ENCODE measurements at places on chromosomes 7 and 10.

DNA sequence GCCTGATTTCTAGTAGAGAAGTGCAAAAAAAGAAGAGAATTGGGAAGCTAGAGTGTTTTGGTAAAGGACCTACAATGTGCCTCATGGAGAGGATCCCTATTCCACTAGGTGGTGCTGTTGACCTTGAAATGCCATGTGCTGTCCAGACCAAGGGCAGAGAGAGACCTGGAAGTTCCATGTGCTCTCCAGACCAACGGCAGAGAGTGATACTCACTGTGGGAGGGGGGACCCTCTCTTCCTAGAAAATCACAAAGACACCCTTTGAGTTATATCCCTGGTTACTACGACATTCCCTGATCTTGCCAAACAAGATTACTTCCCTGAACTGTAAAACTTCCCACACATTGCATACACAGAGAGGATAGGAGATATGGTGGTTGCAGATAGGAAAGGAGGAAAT lies 212.7 kb upstream of the ZNF804B start:
- DNase-seq = peak; percentile 16

GRCh38 chr10:13930120-13930519 lies 343.4 kb downstream of the PRPF18 start:
- DNase-seq = no peak

DNA sequence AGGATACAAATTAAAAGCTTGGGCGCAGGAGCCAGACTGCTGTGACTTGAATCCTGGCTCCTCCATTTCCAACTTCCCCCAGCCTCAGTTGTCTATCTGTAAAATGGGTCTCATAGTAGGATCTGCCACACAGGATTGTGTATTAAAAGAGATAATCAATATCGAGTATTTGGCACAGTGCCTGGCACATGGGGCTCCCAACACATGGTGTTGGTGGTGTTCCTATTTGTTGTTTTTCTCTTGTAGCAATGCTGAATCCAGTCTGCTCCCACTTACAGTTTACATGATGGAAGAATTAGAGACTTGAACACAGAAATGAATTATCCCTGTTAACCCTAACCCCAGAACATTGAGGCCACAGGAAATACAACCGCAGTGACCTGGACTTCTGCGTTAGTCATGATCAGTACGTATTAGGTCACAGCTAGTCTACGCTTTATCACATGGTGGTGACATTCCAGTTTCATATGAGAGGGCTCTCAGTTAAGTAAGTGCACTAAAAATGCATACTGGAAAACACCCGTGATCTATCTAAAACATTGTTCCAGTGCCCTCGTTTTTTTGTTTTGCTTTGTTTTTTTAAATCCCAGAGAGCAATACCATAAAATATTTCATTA lies 169.5 kb upstream of the KLF14 start:
- DNase-seq = no peak

DNA sequence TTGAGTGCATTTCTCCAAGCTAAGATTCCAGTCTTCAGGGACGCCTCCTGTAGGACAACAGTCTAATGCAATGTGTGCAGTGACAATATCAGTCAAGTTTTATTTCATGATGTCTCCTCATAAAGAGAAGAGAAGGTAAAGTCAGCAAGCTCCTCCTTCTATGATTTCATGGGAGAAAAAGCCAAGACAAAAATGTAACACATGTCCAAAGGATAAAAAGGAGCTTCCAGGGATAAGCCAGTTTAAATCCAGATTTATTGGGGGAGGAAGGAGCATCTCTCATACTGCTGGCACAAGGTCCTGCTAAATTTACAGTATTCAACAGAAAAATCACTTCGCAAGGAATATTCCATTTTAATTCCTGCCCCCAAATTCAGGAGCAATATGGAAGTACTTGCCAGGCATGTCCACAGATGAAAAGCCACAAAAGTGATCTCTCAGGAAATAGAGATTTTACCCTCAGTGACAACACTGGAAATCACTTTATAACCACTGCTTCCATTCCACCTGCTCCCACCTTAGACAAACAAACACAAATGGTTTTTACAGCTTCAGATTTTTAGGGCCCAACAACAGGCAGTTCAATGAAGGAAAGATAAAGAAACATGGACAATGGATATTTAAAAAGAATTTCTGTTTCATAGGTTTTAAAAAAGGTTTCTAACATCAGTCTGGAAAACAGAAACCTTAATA lies 677.5 kb upstream of the C7orf33 start:
- no peak for DNase-seq

GRCh38 chr10:123879606-123880257 lies 11.9 kb downstream of the CPXM2 start:
- no peak for DNase-seq

DNA sequence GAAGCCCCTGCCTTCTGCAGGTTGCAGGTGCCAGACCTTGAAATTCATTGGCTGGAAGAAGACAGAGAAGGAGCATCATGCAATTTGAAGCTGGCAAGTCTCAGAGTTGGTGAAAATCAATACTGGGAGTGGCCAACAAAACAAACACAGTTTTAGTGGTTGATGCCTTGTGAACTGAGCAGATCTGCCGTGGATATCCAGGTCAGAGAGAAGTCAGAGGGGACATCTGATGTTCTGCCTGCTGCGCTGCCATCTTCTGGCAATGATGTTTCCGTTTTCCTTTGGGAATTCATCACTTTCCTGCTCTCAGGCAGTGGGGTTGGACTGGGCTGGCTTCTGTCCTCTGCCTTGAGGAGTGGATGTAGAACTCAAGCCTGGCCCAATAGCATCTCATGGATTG lies 132.0 kb downstream of the RPS24 start:
- DNase-seq = no peak

DNA sequence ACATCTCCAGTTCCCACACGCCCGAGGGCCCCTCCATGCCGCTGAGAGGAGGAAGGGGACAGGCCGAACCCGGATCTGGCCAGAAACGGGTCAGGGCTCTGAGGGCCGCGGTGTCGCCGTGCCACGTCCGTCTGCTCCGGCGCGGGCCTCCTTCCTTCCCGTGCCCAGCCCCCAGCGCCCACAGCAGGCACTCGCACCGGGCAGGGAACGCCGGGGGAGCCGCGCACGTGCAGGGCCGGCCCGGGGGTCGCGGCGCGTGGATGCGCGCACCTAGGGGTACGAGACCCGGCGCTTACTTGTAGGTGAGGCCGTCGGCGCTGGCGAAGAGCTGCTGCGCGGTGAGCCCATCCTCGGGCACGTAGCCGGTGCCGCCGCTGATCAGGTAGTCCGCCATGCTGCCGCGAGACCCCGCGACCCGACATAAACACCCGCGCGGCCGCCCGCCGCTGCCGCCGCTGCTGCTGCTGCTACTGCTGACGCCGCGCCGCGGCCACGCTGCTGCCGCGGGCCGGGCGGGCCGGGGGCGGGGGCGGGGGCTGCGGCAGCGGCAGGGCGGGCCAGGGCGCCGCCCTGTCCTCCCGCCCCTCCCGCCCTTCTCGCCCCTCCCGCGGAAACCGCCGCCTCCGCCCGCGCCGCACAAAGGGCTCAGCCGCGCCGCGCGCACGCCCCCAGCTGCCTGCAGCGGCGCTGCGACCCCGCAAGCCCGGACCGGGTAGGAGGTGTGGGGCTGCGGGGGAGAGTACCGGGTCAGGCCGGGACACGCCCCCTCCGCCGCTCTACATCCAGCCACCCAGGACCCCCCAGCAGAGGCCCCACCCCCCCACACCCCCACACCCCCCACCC lies 4.1 kb downstream of the IMPDH1 start:
- no peak for DNase-seq

- no peak for DNase-seq
Measured at GRCh38 chr10:73576890-73577591, 14.1 kb downstream of the USP54 start.

GRCh38 chr7:87505557-87506245 lies 30.2 kb upstream of the ABCB4 start:
- no peak for DNase-seq

DNA sequence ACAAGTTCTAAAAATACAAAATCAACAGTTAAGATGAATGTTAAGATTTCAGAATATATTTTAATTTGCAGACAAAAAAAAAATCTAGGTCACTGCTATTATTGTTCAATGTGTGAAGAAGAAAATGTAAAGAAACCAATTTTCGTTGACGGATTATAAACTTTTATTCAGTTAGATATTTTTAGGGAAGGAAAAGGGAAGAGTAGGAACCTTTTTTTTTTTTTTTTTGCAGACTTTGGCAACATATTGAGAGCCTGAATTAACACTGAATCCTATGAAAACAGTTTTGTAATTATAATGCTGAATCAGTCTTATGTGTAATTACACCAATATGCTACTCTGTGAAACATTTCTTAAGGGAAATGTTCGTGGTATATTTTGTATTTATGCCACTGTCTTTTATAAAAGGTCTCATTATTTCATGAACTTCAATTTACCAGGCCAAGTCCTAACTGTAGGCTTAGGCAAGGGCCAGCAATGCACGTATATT lies 106.3 kb downstream of the ST8SIA6 start:
- no peak for DNase-seq

- DNase-seq = no peak
Measured at GRCh38 chr7:73856941-73857340, 4.0 kb upstream of the TMEM270 start.

DNA sequence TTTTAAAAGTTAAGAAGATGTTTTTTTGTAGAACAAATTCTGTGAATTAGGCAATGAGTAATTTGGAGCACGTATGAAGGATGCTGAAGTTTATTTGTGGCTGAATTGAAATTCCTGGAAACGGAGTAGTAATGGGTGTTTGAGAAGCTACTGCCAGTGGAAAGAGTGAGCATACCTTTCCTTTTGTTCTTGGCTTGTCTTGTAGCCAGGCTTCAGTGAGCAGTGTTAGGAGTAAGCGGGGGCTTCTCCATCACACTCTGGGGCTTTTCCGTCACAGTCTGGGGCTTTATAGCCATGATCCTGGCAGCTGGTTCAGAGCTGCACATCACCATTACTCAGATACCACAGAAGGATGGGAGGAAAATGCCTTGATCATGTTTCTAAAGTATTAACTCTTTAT lies 32.3 kb downstream of the GARS1 start:
- DNase-seq = no peak

DNA sequence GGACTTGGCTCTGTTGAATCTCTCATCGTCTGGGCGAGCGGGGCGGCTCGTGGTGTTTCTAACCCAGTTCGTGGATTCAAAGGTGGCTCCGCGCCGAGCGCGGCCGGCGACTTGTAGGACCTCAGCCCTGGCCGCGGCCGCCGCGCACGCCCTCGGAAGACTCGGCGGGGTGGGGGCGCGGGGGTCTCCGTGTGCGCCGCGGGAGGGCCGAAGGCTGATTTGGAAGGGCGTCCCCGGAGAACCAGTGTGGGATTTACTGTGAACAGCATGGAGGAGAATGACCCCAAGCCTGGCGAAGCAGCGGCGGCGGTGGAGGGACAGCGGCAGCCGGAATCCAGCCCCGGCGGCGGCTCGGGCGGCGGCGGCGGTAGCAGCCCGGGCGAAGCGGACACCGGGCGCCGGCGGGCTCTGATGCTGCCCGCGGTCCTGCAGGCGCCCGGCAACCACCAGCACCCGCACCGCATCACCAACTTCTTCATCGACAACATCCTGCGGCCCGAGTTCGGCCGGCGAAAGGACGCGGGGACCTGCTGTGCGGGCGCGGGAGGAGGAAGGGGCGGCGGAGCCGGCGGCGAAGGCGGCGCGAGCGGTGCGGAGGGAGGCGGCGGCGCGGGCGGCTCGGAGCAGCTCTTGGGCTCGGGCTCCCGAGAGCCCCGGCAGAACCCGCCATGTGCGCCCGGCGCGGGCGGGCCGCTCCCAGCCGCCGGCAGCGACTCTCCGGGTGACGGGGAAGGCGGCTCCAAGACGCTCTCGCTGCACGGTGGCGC lies at the start of gene EN2:
EN2 (plus strand) TSS at position 19 of the 767 bp plus-strand sequence; CDS start at position 268, 249 bp downstream.
- no peak for DNase-seq

GRCh38 chr10:22218448-22218847 lies 633 bp upstream of the EBLN1 start:
- DNase-seq = no peak

GRCh38 chr10:11483201-11484148 lies 128.0 kb downstream of the USP6NL start:
- DNase-seq = no peak

GRCh38 chr7:77661816-77662215 lies 34.4 kb upstream of the RSBN1L start:
- DNase-seq = no peak

DNA sequence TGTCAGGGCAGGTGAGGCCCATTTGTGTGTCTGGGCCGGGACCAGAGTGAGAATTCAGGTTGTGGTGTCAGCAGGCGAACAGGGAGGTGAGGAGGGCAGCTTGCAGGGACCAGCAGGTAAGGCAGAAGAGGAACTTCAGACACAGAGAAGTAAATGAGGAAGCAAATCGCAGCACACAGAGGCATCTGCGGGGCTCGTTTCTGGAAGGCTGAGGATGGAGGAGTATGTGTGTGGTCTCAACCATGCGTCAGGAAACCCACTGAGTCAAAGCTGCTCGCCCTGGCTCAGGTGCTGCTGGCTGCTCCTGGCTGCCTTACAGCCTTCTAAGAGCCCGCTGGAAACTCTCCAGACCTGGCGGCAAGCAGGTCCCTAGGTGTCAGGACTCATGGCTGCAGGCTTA lies 26.9 kb upstream of the PITRM1 start:
- no peak for DNase-seq

- no peak for DNase-seq
Measured at GRCh38 chr7:30997316-30997715, 33.6 kb downstream of the GHRHR start.

GRCh38 chr7:96304573-96304972 lies 17.3 kb downstream of the SLC25A13 start:
- DNase-seq = no peak

- DNase-seq = no peak
Measured at GRCh38 chr7:151241755-151242096, 6.8 kb downstream of the SMARCD3 start.

DNA sequence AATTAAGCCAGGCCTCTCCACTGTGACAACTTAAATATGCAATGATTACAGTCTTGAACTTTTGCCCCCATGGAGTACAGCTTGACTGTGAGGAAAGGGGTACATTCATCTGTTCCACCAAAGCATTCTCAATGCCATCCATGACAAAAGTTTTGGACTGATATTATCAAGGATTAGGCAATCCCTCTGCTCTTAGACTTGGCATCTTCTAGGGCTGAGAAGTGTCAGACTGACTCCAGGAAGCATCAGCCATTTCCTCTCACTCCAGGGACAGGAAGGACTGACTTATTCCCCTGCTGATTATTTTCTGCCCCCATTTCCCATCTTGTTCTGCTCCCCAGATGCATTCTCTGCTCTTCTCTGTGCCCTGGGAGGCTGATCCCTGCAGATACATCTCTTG lies 69.7 kb downstream of the ZNF365 start:
- no peak for DNase-seq

- no peak for DNase-seq
Measured at GRCh38 chr10:132304756-132305509, 2.8 kb downstream of the STK32C start.

DNA sequence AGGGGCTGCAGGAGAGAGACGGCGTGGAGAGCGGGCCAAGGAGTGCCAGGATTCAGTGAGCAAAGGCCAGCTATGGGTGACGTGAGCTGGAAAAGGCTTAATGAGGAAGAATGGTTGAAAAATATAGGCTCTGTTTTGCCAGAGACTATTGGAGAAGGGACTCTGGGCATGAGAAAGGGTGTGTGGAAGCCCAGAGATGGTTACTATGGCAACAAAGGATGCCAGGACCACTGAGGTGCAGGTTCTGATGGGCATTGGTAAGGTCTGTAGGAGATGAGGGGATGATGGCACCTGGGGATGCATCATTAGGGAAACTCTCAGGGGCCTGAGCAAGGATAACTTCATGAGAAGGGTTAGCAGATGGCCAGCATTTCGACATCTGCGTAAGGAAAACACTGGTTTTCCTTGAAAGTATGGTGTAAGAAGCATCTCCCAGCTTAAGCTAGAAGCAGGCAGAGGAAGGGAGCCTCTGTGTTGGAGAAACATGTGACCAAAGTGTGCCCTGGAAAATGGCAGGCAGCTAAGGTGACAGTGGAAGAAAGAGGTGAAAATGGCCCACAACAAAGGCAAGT lies 21.6 kb upstream of the FAM180A start:
- no peak for DNase-seq

GRCh38 chr10:109504401-109504800 lies 418.9 kb downstream of the XPNPEP1 start:
- no peak for DNase-seq

Measured in GM12864 (cell line).